ENCODE measurements at places on chromosomes 7 and 10.

- H3K36me3 ChIP-seq = no peaks in the 10 kb centered on the region
- no peak overlapping the region for H3K4me3 ChIP-seq
- H3K27ac ChIP-seq = no peak overlapping the region
- peaks cover 33% of the 10 kb centered on the region for H3K4me1 ChIP-seq
- no peaks in the 10 kb centered on the region for H3K27me3 ChIP-seq
- DNase-seq = no peak
These were observed 4.2 kb upstream of the IGFBP1 start for GRCh38 chr7:45884136-45884535.

GRCh38 chr7:90951229-90951628, 313.0 kb upstream of the FZD1 start:
- no peaks in the 10 kb centered on the region for H3K36me3 ChIP-seq

- H3K4me3 ChIP-seq = no peak overlapping the region
- H3K4me1 ChIP-seq = no peaks in the 10 kb centered on the region
- no peaks in the 10 kb centered on the region for H3K27me3 ChIP-seq
- DNase-seq = no peak
These were observed 217.5 kb downstream of the SFMBT2 start for GRCh38 chr10:7193369-7193768.

DNA sequence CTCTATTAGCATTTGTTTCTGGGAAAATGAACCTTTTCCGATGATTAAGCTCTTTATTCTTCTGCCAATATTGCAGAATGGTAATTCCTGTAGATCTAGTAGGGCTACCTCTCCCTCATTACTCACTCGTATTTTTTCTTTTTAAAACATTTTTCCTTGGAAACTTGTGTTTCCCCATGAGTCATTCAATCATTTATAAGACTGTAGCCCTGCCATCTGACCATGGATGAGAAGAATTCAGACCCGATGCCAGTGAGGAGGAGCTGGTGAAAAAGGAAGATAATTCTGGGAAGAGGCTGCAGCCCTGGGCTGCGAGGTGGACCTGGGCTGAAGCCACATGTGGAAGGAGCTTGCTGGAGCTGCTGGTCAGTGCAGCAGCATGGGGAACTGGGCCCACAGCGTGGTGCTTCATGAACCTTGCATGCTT, 242.8 kb downstream of the KLF6 start:
- peaks cover 25% of the 10 kb centered on the region for H3K4me1 ChIP-seq
- no peaks in the 10 kb centered on the region for H3K36me3 ChIP-seq
- H3K27me3 ChIP-seq = no peaks in the 10 kb centered on the region
- no peak overlapping the region for H3K4me3 ChIP-seq

GRCh38 chr10:44627591-44628354, 242.9 kb upstream of the CXCL12 start:
- H3K4me1 ChIP-seq = no peaks in the 10 kb centered on the region
- no peak overlapping the region for H3K4me3 ChIP-seq
- DNase-seq = no peak
- H3K27me3 ChIP-seq = no peaks in the 10 kb centered on the region
- H3K36me3 ChIP-seq = no peaks in the 10 kb centered on the region

DNA sequence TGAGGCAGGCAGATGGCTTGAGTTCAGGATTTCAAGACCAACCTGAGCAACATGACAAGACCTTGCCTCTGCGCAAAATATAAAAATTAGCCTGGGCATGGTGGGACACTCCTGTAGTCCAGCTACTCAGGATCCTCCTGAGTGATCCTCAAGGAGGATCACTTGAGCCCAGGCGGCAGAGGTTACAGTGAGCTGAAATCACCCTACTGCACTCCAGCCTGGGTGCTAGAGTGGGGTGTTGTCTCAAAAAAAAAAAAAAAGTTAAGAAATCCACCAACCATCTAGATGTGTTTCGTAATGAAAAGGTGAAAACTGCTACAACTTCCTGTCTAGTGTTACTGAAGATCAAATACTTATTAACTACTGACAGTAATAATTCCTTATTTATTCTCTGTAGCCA, 8.1 kb downstream of the GLCCI1 start:
- no peaks in the 10 kb centered on the region for H3K4me1 ChIP-seq
- H3K4me3 ChIP-seq = no peak overlapping the region
- DNase-seq = no peak
- no peak overlapping the region for H3K27ac ChIP-seq

DNA sequence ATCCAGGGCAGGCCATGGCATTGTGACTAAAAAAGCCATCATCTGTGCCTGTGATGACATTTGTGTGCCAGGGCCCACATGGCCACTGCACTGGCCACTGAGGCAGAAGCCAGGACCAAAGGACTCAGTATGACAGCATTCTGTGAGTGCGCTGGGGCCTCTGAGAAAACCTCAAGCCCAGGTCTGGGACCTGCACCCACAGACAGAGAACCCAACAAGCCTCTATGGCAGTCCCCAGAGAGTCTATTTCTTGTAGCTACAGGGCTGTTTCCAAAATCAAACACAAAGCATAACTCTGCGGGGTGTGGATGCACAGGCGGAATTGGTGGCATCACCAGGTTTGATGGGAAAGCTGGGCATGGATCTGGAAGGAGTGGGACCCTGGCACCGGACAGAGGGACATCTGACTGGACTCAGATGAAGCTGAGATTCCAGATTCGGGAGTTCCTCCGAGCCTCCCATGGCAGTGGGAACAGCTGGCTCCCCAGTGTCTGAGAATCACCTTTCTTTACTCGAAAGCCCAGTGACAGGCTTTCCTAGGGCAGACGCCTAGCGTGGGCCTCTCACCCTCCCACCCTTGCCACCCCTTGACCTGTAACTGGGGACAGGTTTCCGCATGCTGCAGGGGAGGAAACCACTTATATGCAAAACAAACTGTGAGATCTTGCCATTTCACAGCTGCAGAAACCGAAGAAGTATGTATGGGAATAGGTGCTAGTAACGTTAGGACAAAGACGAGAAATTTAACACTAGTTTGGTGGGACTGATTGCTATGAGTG, 70.6 kb upstream of the RHEB start:
- no peak overlapping the region for H3K27ac ChIP-seq
- peaks cover 2% of the 10 kb centered on the region for H3K36me3 ChIP-seq
- peaks cover 47% of the 10 kb centered on the region for H3K4me1 ChIP-seq
- H3K27me3 ChIP-seq = no peaks in the 10 kb centered on the region

DNA sequence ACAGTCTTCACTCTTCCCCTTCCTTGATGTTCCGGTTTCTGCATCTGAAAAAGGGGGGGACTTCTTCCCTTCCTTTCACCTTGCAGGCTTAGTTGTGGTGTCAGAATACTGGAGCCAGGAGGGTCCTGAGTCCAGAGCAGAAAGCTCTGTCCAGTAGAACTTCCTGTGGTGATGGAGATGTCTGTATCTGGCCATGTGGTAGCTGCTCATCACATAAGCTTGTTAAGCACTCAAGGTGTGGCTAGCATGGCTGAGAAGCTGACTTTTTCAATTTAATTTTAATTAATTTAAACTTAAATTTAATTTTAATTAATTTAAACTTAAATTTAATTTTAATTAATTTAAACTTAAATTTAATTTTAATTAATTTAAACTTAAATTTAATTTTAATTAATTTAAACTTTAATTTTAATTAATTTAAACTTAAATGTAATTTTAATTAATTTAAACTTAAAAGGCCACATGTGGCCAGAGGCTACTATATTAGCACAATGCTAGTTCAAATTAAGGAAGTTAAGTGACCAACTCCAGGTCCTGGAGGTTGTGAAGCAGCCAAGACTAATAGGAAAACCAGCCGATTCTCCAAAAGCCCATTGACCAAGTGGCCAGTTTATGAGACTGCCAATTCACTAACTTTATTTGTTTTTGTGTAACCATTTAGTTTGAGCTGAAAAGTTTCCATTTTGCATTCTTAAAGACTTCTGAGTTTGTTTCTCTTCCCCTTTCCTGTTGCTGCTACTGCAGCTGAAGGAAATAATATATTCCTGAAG, 16.3 kb downstream of the MSRB2 start:
- peaks cover 3% of the 10 kb centered on the region for H3K36me3 ChIP-seq
- H3K27ac ChIP-seq = no peak overlapping the region
- H3K27me3 ChIP-seq = no peaks in the 10 kb centered on the region
- H3K4me1 ChIP-seq = no peaks in the 10 kb centered on the region

All from endothelial cell of umbilical vein (primary cell).